Stimulated activated CD4-positive, alpha-beta T cell treated with anti-CD3 and anti-CD28 coated beads, Interleukin-4, amount 100 ng/mL, for 24 hours (primary cell): ENCODE measurements at places on chromosomes 3 and 15.

DNA sequence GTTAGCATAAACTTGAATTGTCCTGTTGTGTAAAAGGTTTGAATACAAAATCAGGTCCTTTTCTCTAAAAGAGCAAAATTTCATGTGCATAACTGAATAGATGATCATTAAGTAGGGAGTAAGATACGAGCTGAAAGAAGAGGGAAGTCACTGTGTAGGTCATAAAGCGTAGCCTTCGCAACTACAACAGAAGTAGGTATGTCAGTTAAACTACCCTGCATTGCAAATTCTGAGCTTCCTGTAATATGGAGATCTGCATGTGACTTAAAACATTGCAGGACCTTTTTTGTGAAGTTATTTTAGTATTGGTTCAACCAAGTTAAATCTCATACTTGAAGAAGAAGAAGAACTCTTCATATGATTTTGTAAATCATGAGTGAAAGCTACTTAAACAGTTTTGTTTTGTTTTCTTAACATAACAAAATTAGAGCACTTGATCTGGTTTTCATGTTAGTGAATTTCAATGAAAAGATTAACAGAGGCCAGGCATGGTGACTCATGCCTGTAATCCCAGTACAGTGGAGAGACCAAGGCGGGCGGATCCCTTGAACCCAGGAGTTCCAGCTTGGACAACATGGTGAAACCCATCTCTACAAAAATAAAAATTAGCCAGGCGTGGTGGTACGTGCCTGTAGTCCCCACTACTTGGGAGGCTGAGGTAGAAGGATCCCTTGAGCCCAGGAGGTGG is 26.4 kb downstream of the ARMC8 start:
- DNase-seq: no peak

DNA sequence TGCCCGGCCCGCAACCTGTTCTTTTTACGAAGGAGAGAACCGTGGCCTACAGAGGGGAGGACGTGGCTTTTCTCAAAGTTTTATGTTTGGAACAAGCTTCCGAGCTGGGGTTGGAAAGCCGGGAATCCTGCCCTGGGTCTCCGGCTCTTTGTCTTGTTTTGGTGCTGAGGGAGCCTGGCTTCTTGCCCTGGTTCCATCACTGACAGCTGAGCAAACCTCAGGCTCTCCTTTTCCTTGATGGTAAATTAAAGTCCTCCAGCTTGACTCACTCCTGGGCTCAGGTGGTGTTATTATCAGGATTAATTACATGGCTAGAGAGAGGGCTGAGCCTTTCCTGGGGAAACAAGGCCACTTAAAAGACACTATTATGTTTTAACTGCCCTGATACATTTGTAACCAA is 289.5 kb upstream of the RGMA start:
- DNase-seq: no peak

DNA sequence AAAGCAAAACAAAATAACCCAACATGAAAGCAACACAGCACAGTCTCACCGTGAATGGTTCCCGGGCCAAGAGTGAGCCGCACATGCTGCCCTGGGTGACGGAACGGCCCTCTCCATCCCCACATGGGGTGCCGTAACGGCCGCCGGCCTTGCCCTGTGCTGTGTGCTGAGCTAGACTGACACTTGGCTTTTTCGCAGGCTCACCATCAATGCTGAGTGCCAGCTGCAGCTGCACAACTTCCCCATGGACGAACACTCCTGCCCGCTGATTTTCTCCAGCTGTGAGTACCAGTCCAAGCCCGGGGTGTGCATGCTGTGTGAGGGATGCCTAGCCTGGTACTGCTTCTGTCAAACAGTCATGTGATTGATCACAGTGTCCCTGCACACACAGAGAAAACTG is 357.6 kb downstream of the GABRG3 start:
- no peak for DNase-seq

DNA sequence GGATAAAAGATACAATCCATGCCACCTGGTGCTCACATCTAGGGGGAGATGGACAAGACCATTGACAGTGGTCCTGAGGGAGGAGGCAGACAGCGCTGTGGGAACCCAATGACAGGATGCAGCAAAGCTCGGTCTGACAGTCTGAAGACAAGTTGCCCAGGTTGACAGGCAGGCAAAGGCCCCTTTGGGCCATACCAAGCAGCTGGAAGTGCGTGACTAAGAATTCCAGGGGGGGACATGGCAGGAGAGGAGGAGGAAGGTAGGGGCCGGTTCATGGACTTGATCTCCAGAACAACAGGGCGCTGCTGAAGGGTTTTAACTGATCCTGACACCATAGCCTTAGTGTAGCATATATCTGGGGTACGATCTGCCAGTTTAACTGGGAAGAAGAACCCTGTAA is 83.4 kb downstream of the RPLP1 start:
- DNase-seq: no peak

DNA sequence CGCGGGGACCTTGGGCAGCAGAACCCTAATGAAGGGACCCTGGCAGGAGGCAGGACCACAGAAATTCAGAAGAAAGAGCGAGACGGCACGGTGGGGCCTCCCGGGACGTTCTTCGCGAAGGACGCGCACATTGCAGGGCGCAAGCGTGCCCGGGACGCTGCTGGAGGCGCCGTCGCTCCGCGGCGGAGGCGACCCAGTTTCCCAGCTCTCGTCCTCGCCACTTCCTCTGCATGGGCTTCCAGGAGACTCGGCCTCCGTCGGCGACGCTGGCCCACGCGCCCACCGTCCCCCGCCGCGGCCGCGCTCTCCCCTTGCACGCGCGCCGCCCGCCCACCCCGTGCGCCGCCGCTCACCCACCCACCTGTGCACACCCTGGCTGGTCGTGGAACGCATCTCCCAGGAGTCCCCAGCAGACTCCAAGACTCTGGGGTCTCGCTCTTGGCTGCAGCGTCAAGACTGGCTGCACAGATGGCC is 31.8 kb upstream of the SMAD3 start:
- peak; percentile 24 for DNase-seq

DNA sequence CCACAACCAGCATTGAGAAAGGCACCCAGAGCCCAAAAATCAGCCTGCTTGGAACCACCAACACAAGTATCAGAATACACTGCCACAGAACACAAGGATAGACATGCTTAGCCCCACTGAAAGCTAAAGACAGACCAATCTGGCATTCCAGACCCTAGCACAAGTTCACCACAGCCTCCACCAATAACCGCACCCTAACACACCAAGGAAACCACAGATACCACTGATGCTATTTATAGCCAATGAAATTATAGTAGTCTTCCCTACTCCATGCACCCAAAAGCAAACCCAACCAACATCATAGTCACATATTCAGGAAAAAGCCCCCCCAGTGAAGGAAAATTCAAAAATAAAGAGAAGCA is 83.9 kb upstream of the STT3B start:
- DNase-seq: no peak

DNA sequence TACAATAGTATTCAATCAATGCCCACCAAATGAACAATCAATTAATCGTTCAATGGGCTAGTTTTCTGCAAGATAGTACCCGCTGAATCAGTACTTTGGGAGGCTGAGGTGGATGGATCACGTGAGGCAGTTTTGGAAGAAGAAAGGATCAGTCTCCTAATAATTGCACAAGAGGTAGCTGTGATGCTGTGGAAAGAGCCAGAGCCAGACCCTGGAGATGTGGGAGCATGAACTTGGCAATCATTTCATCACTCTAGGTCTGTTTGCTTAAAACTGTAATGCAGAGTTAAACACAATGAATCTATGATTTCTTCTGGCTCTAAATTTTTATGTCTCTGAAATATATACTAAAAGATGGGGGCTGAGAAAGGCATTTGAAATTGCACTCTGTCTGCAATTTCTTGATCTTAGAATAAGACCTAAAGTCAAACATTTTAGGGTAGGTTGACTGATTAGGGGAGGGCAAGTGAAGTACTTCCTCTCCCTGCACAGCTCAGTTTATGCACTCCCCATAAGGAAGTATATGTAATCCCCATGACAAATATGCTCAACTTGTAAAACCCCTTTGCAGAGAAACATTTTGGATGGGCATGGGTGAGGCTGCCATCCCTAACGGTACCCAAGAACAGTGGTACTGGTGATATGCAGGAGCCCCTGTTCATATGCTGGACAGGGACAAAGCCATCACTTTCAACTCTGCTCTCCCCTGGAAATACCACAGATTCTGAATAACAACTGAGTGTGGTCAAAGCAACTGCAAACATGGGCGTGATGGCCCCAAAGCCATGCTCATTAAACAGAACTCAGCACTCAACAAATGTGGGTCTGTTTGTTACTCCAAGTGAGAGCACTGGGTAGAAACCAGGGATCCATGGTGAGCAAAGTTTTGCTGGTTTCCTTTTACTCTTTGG is 28.6 kb upstream of the SPATA12 start:
- DNase-seq: no peak

DNA sequence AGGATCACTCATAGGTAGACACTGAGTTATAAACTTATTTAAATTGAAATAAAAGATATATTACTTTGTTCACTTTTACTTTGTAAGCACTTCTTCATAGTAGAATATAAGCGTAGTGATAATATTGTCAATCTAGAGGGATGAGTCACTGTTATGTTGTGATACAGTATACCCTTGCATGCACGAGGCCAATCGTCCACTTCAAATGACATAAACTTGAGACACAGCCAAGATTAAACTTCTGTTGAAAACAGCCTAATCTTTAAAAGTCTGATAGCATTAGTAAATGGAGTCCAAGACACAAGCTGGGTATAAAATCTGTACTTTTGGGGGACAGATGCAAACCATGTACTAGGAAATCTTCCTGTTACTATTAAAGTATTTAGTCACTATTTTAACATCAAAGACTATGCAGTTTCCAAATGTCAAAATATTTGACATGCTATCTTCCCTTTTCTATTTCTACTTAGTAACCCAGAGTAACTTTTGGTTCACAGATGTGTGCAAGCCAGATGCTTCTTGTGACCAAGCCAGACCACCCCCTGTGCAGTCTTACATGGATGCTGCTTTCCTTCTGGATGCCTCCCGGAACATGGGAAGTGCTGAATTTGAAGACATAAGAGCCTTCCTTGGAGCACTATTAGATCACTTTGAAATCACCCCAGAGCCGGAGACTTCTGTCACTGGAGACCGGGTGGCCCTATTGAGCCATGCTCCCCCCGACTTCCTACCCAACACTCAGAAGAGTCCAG is 85.3 kb downstream of the PIK3R4 start:
- DNase-seq: no peak

DNA sequence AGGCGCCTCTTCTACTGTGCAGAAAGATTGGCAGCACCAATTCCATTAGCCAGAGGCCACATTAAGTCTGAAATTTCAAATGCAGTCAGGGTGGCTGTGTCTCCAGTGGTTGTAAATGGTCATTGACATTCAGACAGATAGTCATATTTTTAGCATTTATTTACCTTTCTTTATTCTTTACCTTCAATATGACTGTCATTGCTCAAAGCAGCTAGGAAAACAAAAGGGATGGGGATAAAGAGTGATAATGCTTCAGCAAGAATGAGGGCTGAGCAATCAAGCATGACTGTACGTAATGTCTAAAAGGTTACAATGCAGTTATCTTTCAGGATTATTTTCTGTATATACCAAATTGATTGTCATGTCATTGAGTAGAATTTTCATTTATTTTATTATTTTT is 360.4 kb downstream of the EFHB start:
- DNase-seq: no peak

DNA sequence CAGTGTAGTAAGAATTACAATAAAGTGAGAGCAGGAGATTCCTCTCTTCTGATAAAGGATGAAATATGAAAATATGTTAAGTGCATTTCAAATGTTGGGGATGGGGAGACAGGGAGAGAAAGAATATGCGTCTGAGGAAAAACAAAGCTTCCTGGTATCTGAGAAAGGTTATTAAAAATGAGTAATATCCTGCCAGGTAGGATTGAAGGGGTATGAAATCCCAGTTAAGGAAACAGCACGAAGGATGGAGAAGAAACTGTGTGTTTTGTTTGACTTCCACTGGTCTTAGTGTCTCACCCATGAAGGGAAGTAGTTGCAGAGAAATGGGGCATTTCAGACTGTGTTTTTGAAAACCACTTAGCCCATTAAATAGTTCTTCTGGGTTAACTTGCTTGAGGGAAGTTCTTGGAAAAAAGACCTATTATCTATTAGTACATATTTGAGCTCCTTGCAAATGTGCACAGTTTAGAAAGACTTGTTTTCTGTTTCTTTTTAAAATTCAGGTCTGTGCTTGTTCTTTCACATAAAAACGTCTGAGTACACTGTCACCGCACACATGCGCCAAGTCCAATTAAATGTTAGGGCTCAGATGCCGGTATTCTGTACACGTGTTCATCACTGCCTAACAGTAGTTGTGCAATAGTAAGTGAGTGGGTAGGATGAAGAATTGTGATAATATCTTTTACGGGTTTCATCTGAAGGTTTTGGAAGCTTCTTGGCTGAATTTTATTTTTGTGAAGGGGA is 196.1 kb upstream of the P2RY1 start:
- DNase-seq: no peak

DNA sequence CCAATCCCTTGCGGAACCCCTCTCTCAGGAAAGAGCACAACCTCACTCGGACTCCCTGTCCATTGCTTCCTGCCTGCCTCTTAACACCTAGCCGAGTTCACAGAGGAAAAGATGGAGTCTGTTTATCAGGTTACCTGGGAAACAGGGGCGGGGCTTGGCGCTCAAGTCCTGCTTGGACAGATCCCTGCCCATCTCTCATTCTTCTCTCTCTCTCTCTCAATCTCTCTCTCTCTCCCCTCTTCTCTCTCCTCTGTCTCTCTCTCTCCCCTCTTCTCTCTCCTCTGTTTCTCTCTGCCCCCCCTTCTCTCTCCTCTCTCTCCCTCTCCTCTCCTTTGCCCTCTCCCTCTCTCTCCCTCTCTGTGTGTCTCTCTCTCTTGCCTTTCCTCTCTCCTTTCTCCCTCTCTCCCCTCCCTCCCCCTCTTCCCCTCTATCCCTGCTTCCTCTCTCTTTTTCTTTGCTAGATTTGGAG is at the start of gene EFHB:
Gene EFHB, minus strand, starts transcription at position 120 of the 469 bp plus-strand sequence. CDS start 199 bp downstream, outside the sequence.
- DNase-seq: no peak

DNA sequence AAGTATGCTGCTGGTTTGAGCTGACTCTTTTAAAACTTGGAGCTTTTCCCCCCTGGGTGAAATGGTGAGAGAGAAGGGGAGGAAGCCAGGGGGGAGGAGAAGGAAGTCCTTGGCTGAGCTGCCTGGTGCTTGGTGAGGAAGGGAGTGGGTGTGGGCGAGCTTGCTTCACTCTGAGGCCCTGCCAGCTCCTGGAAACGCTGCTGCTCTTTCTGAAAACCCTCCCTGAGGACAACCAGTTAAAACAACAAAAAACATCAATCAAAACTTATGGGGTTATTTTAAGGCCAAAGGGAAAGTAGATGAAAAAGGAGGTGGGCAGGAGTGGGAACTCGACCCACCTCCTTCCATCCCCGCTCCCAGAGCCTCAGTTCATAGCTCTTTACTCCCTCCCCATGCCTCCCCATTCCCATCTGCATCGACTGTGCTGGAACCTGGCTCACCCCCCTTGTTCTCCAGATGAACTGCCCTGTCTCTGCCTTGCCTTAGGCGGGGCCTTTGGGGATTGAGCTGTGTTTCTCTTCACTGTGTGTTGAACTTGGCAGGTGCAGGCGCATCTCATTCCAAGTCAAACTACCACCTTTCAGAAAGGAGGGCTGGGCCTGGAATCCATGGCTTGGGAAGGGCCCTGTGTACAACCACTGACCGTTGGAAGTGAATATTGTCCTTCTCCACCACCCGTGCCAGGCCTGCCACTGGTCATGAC is 166.1 kb downstream of the ZNF621 start:
- DNase-seq: no peak

- no peak for DNase-seq
Measured at GRCh38 chr15:78350058-78350457, 9.9 kb downstream of the CRABP1 start.
